ENCODE measurements at places on chromosomes 11 and 22.
A peak's percentile ranks its signal among the peaks of the same experiment; 100 is the strongest.

- no peak for DNase-seq
These were observed 276.4 kb upstream of the PLET1 start for GRCh38 chr11:112537026-112537425.

DNA sequence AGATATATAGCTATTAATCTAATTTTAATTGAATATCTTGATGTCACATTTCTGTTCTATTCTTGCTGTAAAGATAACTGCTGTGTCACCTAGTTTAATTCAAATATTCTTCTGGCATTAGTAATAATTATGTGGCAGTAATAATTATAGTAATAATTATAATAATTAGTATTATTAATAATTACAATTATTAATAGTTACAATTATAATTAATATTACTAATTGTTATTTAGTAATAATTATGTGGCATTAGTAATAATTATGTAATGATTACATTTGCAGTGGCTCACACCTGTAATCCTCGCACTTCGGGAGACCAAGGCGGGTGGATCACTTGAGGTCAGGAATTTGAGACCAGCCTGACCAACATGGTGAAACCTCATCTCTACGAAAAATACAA lies 1.6 kb upstream of the TRIM5 start:
- DNase-seq, result no peak

DNA sequence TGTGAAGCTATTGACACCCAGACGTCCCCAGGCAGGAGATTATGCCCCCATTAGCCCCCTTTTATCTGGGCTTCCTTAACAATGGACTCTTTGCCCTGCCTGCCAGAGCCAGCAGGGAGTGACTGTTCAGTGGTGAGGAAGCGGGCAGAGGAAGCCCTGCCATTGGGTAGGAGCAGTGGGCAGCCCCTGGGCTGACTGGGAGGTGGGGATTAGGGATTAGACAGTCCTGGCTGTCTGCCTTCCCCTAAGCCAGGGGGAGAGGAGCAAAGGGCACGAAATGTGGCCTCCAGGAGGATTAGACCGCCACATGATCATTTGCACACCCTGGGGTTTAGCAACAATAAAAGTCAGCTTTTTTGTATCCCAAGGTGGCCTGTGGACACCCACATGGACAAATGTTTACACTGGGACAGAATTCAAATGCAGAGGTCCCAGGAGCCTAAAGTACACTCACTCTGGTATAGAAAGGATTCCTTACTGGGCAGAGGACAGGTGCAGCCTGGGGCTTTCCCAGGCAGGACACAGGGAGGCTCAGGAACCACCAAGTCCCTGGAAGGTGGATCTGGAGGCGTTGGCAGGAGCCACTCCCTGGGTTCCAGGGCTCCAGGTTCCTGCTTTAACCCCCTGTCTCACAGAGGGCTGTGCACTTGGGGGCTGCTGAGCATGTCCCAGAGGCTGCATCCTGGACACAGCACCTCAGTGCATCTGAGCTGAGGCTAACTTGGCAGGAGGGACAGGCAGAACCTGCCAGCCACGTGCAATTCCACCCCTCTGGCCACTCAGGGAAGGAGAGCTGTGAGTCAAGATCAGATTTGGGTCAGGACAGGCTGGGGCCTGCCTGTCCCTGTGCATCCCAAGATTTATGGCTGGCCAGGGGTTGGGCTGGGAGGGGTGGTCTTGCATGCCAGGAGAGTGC lies 2.1 kb downstream of the PNPLA3 start:
- DNase-seq, result peak; percentile 12

DNA sequence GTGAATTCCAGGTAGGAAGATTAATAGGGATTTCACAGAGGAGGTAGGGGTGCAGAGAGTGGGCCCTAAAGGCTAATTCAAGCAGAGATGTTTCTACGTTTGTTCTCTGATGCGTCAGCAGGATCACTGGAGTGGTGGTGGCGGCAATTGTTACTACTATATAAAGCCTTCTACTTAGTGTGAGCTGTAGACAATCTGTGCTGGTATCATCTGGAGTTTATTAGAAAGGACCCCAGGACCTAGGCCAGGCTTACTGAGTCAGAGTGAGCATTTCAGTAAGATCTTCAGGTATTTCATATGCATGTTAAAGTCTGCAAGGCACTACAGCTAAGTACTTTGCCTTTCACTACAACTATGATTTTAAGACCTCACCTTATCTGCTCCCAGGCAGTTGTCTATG lies 59.5 kb downstream of the USP35 start:
- no peak for DNase-seq

Data from T1000 (cell line).